ENCODE measurements at places on chromosomes 5 and 9.

DNA sequence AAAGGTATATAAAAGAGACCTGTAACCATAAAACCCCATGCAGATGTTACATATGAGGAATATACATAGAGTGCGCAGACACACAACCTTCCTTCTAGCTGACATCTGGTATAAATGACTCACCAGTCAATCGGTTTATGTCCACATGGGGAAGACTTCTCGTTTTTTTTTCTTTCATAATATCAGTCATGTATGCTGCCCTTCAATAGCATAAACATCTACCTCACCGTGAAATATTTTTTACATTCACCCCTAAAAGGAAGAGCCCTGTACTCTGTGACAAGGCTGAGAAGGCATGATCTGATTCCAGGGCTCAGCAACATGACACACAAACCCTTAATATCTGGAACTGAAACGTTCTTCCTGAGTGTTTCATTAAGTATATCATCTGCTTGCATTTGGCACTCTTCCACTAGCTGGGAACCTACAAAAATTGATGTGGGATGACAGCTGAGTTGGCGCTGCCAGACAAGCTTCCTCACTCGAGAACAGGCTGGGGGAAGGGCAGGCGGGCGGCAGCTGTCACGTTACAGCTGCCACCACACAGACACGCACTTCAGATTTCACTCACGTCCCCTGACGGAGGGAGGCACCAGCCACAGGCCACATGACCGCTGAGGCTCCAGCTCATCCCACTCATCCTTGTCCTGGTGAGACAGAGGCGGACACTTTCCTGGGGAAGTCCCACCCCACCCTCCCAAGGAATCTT lies 74.2 kb downstream of the SHB start:
- no peak for DNase-seq

DNA sequence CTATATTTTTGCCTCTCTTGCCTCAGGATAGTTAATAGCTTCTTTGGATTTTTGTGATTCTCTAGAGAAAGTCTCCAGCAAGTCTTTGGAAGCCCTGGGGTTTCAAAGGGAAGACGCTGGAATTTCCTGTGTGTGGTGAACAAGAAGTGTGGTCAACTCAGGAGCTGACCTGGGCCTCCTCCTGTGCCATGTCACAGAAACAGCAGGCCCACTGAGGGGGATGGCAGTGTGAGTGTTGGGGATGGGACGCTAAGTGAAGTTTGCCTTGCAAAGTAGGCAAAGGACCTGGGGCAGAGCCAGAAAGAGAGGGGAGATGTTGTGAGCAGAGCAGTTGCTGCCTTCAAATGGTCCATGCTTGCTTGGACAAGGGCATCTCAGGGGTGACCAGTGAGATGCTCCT lies 226.3 kb downstream of the DMRT2 start:
- no peak for DNase-seq

- no peak for DNase-seq
These were observed 111.8 kb downstream of the CAVIN4 start for GRCh38 chr9:100689635-100690034.

DNA sequence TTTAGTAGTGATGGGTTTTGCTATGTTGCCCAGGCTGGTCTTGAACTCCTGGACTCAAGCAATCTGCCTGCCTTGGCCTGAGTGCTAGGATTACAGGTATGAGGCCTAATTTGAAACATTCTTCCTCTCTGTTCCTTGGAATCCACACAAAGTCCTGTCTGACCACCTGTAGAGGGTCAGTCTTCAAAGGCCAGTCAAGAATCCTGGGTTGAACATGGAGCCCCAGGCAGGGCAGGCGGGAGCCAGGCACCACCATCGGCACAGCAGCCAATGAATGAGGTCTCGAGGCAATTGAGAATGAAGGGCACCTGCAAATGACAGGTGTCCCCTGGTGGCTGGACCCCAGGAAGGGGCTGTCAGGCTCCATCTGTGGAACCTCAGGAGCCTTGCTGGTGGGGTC lies 17.4 kb upstream of the NCS1 start:
- DNase-seq = no peak

GRCh38 chr9:134618163-134618832 lies 23.3 kb upstream of the COL5A1 start:
- no peak for DNase-seq

DNA sequence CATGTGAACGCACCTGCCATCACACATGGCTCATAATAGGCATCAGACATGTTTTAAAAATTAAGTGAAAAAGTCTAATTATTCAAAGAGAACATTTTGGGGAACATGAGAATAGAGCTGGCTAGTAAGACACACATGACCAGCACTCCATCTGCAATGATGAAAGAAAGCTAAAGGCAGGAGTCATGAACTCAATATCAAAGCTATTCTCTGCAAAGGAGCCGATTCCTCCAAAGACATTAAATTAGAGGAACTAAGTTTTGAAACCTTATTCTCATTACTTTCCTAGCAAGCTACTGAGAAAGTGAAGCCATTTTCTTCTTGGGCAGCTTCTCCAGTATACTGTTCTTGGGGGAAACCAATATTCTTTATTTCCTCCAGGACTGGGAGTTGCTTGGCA lies 172.0 kb downstream of the CRB2 start:
- DNase-seq = no peak

DNA sequence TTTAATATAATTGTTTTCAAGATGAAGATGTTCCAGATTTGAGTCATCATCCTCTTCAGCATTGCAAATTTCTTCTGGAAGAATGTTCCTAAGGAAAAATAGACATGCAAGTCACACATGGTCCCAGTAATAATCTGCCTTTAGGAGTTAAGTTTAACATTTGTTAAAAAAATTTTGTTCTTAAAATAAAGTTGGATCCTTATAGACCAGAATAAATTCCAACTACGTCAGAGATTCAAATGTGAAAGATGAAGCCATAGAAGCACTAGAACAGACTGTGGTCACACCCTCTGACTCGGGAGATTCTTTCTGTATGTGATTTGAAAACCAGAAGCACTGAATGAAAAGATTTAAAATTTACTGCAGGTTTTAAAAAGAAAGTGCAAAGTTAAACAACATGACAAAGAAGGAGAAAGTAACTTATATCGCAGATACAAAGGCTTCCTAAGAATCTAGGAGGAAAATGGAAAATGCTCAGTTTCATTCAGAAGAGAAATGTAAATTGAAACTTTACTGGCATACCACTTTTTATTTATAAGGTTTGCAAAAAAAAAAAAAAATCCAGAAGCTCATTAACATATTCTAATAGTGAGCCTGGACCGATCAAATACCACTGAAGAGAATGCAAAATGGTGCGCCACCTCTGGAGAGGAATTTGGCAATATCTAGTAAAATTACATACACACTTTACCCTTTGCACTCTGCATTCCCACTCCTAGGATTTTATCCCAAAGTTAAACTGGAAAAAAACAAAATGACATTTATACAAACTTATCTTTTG lies 14.3 kb upstream of the ASPN start:
- no peak for DNase-seq

GRCh38 chr9:101311758-101312420 lies 72.9 kb downstream of the BAAT start:
- DNase-seq = no peak

- no peak for DNase-seq
These were observed 162.3 kb downstream of the RANBP17 start for GRCh38 chr5:171024084-171024483.

DNA sequence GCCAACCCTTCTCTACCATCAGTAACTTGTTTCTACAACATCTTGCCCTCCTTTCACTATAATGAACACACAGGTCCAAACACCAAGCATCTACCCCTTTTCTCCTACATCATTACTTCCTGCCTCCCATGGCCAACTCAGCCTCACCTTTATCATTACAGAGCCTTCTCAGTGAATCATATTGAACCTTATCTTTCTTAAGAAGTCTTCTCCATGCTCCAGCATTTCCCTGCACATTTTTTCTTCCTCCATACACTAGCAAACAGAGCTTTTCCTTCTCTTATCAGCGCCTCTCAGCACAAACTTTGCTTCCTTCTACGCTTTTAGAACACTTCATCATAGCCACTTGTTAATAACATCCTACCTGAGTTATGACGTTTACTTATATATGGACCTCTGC lies 148.2 kb downstream of the ARL15 start:
- DNase-seq = no peak

- DNase-seq = no peak
These were observed 17.8 kb upstream of the NPM1 start for GRCh38 chr5:171369898-171370297.

GRCh38 chr5:16082053-16082452 lies 97.5 kb downstream of the MARCHF11 start:
- DNase-seq = no peak

DNA sequence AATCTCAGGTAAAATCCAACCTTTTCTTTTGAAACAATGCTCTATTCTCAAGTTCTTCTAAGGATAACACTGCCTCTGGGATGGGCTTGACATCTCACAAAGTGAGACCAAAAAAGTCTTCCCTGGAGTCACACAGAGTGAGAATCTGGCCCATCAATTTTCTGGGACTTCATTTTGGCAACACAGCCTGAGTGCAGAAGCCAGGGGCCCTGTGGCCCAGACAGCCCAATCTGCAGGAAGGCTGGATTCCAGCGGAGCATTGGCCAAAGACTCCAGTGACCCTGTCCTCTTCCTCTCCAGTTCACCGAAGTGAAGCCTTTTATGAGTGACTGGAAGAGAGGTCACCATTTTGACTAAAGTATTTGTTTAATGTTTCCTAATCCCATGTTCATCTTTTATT lies 105.1 kb downstream of the PLK2 start:
- DNase-seq = no peak

DNA sequence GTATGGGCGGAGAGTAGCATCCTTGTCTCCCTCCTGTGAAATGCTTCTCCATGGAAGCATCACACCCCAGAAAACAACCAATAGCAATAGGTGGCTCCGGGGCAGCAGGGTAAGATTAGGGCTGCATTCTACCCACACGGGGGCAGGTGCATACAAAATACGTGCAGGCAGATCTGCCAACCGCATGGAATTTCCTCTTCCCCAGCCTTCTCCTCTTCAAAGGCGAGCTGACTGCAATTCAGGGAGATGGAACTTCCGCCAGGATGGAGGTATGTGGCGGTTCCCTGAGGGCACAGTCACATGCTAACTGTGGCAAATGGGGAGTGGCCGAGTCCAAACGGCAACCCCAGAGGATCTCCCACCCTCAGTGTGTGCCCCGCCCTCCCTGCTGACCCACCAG lies 81.5 kb downstream of the LMNB1 start:
- DNase-seq = no peak

DNA sequence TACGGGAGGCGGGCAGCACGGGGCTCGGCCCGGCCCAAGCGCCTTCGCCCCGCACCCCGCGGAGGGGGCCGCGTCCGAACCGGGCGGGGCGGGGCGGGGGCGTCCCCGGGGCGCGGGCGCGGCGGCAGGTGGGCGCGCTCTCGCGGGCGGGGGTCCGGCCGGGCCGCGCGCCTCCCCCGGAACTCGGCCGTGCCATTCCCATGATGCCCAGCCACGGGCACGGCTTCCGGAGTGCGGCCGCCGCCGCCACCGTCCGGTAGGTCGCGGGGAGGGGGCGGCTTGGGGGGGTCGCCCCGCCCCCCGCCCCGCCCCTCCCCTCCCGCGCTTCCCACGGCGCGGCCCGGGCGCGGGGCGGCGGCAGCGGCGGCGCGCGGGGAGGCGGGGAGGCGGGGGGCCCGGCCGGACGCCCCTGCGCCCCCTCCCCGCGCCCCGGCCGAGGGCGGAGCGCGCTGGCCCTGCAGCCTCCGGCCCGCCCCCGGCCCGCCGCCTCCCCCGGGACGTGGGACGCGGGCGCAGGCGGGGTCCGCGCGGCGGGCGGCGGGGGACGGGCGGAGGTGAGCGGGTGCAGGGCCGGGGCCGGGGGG lies at the start of gene PPP1R26:
Gene PPP1R26 (plus strand): TSS at position 314 of the 584 bp plus-strand sequence. CDS start 4,729 bp downstream, outside the sequence.
- DNase-seq = no peak

Measured in activated CD4-positive, alpha-beta T cell treated with anti-CD3 and anti-CD28 coated beads, Interleukin-2, amount 50 U/mL, for 24 hours (primary cell).